ENCODE measurements at places on chromosomes 3 and 15.

- DNase-seq: no peak
Observed at GRCh38 chr3:171644681-171645080, 165.6 kb downstream of the PLD1 start.

DNA sequence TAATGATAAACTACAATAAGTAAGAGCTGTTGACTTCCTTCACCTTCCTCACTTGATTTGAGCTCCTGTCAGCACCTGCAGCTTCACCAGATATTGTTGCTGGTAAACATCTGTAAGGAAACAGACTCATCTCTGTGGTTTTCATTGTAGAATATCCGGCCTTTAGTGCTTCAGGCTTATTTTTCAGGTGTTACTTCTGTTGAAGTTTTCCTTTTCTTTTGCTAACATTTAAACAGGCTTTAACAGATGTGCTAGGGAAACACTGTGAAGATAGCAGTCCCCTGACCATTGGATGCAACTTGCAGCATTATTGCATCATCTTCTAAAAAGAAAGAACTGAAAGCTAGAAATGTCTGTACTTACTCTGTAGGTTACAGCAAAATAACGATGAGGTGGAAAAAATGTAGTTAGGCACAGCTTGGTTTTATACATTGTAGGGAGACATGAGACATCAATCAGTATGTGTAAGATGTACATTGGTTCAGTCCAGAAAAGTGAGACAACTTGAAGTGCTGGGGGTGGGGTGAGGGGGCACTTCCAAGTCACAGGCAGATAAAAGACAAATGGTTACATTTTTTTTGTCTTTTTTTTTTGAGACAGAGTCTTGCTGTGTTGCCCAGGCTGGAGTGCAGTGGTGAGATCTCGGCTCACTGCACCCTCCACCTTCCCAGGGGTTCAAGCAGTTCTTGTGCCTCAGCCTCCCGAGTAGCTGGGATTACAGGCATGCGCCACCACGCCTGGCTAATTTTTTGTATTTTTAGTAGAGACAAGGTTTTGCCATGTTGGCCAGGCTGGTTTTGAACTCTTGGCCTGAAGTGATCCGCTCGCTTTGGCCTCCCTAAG is 10.2 kb downstream of the EDEM1 start:
- no peak for DNase-seq

GRCh38 chr3:172913911-172914655 is 163.6 kb downstream of the ECT2 start:
- no peak for DNase-seq

DNA sequence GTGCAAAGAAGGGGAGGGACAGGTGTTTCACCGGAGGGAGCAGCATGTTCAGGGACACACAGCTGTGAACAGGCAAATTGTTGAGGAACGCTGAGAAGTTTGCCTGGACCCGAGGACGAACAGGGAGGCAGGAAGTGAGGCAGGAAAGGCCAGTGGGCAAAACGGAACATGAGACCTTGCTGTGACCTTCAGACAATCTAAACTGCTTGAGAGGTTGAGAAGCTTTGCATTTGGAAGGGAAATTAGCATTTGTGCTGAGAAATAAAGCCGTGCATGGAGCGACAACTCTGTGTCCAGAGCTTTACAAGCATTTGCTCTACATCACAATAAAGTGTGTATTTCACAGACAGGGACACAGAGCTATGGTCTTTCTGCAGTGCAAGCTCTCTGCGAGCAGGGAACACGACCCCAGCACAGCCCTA is 47.9 kb downstream of the CDC25A start:
- DNase-seq: no peak

DNA sequence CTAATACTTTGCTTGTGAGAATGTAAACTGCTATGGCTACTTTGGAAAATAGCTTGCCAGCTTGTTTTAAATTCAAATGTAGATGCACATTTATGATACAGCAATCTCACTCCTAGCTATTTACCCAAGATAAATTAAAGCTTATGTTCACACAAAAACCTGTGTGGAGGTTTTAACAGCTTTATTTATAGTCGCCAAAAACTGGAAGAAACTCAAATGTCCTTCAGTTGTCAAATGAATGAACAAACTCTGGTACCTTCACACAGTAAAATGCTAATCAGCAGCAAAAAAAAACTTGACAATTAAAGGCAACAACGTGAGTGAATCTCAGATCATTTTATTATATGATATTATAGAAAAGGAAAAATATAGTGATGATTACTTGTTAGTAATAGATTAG is 248.6 kb upstream of the NECTIN3 start:
- no peak for DNase-seq

DNA sequence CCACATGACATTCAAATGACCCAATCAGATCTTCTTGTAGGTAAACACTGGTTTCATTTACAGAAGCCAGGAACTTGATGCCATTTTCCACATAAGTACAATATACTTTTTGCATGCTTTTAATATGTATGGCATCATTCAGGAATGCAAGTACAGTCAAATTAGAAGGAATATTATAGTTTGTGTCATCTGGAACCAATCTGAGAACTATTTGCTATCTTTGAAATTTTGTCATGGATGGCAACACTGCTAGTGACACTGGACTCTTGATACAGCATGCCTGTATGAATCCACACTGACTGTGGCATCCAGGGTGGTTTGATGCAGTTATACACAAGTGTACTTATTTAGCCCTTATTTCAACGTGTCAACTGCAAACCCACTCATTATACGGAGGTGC is 141.6 kb downstream of the EBLN2 start:
- no peak for DNase-seq

GRCh38 chr3:196093317-196094111 is 11.6 kb upstream of the TFRC start:
- no peak for DNase-seq

- no peak for DNase-seq
Observed at GRCh38 chr3:5096336-5097008, 25.6 kb upstream of the ARL8B start.

DNA sequence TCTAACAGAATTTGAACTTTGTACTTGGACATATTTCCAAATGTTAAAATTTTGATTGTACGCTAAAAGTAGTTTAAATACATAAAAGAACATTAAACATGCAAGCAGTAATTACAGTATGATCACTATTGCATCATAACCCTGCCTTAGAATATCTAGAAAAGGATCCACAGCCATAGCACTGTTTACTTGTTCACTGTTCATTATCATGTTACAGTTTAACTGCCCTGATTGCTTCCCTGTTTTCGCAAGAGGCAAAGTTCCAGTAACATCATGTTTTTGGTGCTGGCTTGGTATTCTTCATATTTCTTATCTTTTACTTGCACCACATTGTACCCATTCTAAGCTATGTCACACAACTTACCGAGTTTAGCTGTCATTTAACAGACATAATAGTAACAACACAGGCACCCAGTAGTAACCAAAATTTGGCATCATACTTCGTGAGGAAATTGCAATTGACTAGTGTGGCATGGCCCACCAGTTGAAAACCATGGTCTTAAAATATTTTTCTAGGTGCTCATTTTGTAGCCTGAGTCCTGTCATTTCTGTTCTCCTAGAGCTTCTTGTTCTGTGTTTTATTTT is 13.3 kb upstream of the TMEM87A start:
- DNase-seq: no peak

DNA sequence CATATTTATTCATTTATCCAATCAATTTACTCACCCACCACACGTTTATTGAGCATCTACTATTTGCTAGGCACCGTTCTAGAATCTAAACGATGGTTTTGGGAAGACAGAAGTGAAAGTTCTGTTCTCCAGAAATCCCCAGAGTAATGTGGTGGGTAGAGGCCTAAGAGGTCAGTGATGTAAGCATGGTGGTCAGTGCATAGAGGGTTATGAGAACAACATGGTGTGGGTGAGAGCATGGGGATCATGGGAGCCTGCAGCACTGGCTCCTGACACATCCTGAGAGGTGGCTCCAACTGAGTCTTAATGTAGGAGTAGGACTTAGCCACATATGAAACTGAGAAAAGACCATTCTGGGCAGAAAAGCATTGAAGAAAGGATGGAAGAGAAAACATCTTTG is 85.3 kb upstream of the TNFAIP8L3 start:
- DNase-seq: no peak

GRCh38 chr15:68921926-68922325 is 8.4 kb upstream of the SPESP1 start:
- DNase-seq: no peak

GRCh38 chr15:74709892-74710291 is 14.1 kb upstream of the EDC3 start:
- no peak for DNase-seq

DNA sequence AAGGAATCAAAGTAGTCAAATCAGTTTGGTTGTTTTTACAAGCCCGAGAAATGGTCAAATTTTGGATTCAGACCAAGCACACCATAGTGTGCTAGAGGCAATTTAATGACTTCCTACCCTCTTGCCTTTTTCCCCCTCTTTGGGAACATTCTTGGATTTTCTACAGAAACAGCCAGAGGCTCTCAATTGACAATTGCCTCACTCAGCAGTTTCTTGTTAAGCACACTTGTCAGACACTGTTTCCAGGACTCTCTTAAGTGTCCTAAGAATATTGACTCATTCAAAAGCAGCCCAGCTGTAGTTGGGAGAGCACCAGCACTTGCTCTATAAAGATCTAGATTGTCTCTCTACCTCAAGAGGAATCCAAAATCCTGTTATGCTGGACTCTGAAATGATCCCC is 1.5 kb upstream of the SLC35G2 start:
- DNase-seq: no peak

DNA sequence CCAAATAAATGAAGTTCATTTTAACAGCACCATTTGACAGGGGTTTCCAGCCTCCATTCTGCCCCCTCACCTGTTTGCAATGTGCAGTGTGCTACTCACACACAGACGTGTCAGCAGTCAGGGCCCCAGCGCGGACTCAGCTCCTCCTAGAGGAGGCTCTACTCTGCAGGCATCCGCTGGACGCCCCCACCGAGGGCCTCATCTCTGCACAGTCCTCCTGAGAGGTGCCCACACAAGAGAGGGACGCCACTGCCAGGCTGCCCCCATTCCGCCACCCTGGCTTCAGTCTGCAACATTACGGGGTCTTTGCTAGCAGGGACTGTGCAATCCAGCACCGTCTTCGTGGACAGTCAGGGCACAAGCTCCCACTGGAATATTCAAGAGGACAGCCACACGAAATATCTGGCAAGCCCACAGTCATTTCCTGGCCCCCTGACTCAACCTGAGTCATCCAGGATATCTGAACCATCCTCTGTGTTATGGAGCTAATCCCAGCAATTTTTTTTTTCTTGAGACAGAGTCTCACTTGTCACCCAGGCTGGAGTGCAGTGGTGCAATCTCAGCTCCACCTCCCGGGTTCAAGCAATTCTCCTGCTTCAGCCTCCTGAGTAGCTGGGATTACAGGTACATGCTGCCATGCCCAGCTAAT is 255.0 kb downstream of the OCA2 start:
- DNase-seq: no peak

- DNase-seq: peak; percentile 53
Observed at GRCh38 chr3:195873281-195873887, 35.0 kb downstream of the TNK2 start.

DNA sequence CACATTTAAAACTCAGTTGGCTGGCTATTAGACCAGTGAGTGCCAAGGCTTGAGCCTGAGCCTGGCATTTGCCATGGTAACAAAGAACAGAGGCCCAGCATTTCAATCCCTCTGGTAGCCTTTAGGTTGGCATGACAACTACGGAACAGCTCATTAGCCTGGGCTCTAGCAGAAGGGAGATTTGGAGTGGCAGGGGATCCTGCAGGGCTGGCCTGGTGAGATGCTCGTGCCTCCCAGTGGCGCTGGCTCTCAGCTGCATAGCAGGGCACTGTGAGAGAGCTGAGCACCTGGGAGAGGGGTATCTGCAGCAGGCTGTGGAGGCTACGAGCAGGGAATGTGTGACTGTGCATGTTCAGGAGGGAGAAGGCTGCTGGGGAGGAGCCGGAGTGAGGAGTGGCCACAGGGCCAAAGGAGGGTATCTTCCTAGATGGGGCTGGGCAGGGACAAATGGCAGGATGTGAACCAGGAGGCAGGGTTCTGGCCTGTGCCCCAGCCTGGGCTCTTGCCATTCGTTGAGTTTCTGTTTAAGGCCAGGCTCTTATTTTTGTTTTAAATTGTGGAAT is 5.6 kb upstream of the ABTB1 start:
- no peak for DNase-seq

- no peak for DNase-seq
Observed at GRCh38 chr3:143831208-143831607, 17.1 kb downstream of the SLC9A9 start.

DNA sequence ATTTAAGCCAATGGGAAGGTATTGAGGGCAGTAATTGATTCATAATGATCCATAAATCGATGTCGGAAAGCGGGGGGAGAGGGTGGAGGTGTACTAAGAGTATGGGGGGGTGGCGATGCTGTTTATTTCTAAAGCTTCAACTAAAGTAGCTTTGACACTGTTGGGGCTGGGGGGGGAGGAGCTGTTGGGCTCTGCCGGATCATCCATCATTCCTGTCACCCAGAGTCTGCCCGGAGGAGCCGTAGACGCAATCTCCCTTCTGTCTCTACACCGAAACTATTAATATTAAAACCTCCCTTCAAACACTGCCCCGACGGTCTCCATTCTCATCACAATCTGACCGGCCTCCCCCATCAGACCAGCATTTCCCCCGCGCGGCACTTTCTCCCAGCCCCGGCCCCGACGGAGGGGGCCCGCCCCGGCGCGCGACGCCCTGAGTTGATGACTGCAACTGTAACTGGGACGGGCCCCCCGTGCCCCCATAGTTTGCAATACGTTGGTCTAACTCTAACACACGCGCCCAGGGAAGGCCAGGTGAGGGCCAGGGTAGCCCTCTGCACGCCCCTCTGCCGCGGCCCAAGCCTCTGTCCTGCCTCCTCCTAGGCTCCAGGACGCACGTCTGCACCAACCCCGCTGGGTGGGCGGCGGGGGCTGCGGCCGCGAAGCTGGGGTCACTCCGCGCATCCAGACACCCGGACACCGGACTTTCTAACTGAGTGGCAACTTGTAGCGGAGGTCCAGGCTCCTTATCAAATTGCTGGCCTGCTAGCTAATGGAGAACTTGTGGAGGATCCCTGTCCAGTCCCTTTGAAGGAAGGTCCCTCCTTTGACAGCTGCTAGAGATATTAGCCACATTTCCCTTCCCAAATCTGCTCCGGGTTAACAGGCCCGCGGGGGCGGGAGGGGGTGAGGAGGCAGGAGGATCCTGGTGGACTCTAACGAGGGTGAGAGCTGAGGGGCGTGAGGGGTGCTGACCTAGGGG is 212.0 kb downstream of the MEIS2 start:
- DNase-seq: no peak

GRCh38 chr3:157075693-157076420 is 84.1 kb downstream of the CCNL1 start:
- no peak for DNase-seq

GRCh38 chr3:148937467-148938255 is 53.7 kb upstream of the GYG1 start:
- DNase-seq: no peak

- no peak for DNase-seq
Observed at GRCh38 chr3:139032326-139033002, 11.7 kb upstream of the PRR23B start.
